Fibroblast of the aortic adventitia (primary cell): ENCODE measurements at places on chromosomes 2 and 18. TPM values are rescaled to one million over a fixed set of nuclear protein-coding genes. Genes with fewer than 3 reads are reported as not detected.
A peak's percentile ranks its signal among the peaks of the same experiment; 100 is the strongest.

The ADRA2B gene
- under 0.01 TPM in 1 of 2 replicates, not detected in the other for total RNA-seq

The SIGLEC15 gene
- total RNA-seq, result 8.4 TPM in 1 of 2 replicates, not detected in the other

The SULT1C2 gene
- total RNA-seq, result 0.27 and 2.6 TPM in 2 replicates

DNA sequence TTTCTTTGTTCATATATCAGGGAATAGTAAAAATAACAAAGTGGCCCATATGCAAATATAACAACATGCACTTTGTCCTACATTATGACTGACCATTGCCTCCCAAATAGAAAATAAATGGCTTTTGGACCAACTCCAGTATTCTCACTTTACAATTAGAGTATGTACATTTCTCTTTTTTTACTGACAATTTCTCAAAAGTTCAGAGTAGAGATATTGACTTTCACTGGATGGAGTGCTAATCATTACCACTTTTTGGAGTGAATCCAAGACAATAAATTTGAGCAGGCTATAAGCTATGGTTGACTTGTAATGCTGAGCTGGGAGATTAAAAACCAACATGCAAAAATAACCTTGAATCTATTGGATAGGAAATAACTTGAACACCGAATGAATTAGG, 987.4 kb downstream of the SUCLG1 start:
- DNase-seq, result no peak

DNA sequence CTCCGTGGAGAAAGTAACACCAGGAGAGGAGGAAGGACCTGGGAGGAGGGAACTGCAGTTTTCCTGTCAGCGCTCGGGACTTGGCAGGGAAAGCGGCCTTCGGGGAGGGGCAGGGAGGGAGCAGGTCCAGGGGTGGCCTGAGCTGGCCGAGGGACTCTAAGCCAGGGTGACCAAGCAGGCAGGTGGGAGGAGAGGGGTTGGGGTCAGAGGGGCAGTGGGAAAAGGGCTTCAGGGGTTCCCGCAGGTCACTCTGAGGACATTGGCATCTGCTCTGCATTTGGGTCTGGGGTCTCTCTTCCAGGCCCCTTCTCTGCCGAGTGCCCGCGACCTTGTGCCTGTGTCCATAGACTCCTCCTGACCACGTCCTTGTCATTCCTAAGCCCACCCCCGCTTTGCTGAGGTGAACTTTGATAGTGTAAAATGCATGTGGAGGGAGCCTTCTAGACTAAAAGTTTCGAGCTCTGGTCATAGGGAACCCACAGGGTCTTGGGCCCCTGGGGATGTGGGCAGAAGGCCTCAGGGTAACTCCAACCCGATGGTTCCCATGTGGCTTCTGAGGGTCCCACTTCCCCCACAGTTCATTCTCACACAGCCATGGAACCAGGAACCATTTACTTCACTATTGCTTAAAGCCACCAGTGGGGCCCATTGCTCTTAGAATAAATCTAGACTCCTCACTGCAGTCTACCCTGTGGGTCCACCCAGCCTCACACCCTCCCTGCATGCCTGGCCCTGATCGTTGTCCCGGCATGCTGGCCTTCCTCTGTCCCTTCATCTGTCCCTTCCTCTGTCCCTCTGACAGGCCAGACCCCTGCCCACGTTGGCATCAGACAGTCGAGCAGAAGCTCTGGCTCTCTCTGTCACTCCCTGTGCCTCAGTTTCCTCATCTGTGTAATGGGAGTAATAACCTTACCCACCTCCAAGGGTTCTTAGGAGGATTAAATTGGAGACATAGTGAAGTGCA, 229.2 kb downstream of the SEPTIN10 start:
- no peak for DNase-seq

- peak; percentile 84 for DNase-seq
Measured at GRCh38 chr2:12120281-12121150, 374.1 kb downstream of the LPIN1 start.

- DNase-seq, result peak; percentile 53
Measured at GRCh38 chr18:47772374-47773248, 157.8 kb downstream of the SMAD2 start.
